ENCODE measurements at places on chromosomes 7 and 10.
A peak's percentile ranks its signal among the peaks of the same experiment; 100 is the strongest.

GRCh38 chr7:71283802-71284201 is 151.9 kb downstream of the GALNT17 start:
- DNase-seq, result no peak

DNA sequence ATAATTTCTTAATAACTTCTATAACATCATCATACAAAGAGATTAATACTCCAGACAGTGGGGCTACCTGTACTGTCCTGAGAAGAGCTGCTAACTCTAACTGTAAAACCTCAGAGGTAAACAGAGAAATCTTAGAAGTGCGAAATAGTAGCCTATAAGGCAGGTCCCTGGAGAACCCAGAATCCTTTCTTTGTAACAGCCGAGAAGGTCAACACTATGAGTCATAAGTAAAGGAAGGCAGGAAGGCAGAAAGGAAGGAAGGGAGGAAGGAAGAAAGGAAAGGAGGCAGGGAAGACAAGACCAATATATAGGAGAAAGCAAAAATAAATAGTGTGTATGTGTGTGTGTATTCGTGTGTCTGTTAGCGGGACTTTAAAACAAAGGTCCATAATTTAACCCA is 540.6 kb downstream of the ZWINT start:
- DNase-seq, result no peak

GRCh38 chr7:30163231-30163894 is 28.6 kb downstream of the MTURN start:
- DNase-seq, result no peak

- no peak for DNase-seq
These were observed 6.0 kb downstream of the WDR37 start for GRCh38 chr10:1061930-1062774.

DNA sequence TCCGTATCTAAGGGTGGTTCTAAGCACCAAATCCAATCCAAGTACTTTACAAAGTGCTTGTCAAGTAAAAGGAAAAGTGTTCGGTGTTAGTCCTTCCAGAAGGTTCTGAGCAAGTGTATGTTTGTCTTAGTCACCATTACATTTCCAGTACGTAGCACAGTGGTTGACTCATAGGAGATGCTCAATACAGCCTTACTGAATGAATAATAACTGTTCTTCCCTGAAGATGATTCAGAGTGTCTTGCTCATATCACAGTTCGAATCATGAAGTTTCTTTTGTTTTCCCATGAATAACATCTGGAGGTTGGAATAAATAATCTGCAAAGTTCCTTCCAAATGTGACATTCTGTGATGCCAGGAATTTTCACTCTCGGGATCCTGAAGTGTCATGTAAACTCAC is 53.4 kb downstream of the WNT2 start:
- DNase-seq, result no peak

DNA sequence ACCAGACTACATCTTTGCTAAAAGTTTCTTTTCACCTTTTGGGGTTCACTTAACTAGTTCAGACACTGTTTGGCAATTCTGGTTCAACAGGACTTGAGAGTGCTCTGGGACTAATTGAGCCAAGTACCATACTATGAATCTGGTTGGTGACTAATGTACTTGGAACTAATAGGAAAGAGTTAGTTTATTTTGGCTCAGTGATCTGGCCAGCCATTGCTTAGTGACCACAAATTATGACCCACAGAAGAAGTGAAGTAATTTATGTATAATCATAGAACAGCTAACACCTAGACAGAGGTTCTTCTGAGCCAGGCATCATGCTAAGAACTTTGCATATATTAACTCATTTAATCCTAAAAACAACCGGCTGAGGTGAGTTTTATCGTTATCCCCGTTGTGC is 126.5 kb upstream of the JCAD start:
- no peak for DNase-seq

- no peak for DNase-seq
These were observed 46.5 kb downstream of the INHBA start for GRCh38 chr7:41656366-41656765.

- no peak for DNase-seq
These were observed 118.1 kb downstream of the CTTNBP2 start for GRCh38 chr7:117755136-117755535.

- no peak for DNase-seq
These were observed 67.8 kb upstream of the PCBD1 start for GRCh38 chr10:70956029-70956759.

DNA sequence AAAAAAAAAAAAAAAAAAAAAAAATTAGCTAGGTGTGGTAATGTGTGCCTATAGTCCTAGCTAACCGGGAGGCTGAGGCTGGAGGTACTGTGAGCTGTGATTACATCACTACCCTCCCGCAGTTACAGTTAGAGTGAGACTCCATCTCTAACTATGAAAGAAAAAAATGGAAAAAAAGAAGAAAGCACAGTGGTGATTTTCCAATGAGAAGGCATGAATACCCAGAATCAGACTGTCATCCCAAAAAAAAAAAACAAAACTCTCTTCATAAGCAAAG is 269.9 kb upstream of the MKLN1 start:
- DNase-seq, result no peak

DNA sequence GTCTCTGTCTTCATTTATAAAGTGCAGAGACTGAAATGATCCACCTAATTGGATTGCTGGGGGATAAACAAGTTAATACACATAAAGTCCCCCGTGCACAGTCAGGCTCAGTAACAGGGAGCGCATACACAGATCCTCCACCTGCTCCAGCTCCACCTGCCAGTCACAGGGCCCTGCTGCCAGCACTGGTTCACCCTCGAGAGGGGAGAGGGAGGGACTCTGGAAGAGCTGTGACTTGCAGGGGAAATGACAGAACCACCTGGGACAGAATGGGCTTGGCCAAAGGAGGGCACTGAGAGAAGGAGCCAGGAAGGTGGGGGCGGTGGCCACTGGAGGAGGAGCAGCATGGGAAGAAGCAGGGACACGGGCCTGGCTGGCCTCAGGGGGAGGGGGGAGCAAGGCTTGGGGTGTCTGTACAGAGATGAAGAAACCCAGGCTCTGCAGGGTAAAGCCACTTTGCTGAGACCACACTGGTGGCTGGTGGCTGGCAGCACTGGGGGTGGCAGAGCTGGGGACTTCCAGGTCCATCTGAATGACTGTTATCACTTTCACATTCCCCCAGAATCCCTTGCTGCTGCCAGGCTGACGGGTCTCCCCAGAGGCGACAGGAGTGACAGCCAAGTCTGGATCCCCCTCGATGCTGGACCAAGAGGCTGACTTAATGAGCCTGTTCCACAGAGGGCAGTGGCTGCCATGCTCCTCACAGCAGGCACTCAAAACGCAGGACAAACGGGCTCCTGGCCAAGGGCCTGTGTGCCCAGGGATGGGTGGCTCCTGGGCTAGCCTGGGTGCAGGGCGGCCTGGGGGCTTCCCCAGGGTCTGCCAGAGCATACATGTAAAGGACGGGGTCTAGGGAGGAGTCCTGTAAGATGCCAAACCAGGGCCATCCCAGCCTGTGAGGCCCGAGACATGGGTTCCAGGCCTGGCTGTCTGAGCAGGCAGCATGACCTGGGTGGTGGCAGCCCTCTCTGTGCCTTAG is 151.1 kb downstream of the SH3PXD2A start:
- no peak for DNase-seq

- no peak for DNase-seq
These were observed 27.9 kb downstream of the FGFR2 start for GRCh38 chr10:121570315-121570714.

GRCh38 chr7:84813376-84813775 is 373.5 kb downstream of the SEMA3D start:
- no peak for DNase-seq

GRCh38 chr7:135075716-135076115 is 72.2 kb upstream of the TMEM140 start:
- DNase-seq, result no peak

- no peak for DNase-seq
These were observed 14.0 kb downstream of the AGFG2 start for GRCh38 chr7:100553032-100553431.

- peak; percentile 67 for DNase-seq
These were observed 2.1 kb downstream of the SLC4A2 start for GRCh38 chr7:151061213-151062110.

DNA sequence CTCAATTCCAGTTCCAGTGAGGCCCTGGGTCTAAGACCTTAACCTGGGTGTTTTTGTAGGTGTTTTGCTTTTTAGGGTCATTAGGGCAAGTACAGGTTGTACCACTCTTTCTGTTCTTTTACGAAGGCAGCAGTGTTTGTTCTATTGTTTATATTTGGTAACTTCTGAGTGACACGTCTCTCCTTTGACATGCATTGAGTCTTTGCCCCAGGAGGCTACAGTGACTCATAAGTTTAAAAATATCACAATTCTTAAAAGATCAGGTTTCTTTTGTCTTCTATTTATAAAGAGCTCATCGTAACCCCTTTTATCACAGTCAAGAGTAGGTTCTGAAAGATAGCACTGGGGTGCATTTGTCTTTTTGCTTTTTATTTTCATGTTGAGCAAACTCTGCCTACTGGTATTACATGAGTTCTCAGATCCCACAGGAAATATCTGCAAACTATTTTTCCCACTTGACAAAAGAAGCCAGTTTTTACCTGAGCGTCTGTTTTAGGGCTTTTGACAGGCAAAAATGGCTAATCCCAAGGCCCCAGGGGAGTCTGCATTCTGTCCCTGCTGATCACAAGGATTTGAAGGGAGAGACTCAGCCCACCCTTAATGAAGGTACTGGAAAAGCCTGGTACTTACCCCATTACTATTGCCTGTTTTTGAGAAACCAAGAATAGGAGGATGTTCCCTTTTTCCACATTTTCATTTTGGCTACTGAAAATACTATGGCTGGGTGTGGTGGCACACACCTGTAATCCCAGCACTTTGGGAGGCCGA is 7.9 kb downstream of the NUDT13 start:
- no peak for DNase-seq

DNA sequence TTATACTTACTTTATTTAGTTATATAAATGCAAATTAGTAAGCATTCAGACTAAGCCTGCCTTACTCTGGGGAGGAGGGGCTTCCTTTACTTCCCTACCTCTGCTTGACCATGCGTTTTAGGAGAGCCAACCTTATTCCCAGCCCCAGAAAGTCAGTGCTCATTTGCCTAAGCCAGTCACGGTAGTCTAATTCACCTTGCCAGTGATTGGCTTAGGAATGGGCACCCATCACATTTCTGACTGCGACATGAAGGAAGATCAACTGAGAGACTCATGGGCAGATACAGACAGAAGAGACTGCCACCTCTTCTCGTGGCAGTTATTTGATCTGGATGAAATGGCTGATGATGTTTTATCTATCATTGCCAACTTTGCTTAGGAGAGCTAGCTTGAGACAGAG is 29.5 kb downstream of the RPA3 start:
- DNase-seq, result no peak

- no peak for DNase-seq
These were observed 55.2 kb downstream of the GCC1 start for GRCh38 chr7:127530148-127530547.

GRCh38 chr7:13179775-13180523 is 492.5 kb downstream of the ARL4A start:
- no peak for DNase-seq

DNA sequence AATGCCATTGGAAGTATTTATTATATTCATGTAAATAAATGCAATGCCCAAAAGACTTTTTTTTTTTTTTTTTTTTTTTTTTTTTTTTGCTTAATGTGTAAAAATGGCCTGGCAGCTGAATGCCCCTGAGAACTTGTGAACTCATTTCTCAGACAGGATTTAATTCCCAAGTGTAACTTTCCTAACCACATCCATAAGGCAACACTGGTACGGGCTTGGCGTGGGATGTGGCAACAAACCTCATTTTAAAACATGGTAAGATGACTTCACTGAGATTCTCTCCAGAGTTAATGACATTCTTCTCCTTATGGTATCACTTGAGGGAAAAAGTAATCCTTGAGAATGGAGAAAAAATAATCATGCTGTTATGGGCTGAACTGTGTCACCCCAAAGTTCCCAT is 150.4 kb downstream of the DGKI start:
- no peak for DNase-seq

GRCh38 chr7:68969571-68969970 is 628.7 kb upstream of the AUTS2 start:
- DNase-seq, result no peak

- no peak for DNase-seq
These were observed 16.7 kb upstream of the HSPB1 start for GRCh38 chr7:76285604-76286374.

DNA sequence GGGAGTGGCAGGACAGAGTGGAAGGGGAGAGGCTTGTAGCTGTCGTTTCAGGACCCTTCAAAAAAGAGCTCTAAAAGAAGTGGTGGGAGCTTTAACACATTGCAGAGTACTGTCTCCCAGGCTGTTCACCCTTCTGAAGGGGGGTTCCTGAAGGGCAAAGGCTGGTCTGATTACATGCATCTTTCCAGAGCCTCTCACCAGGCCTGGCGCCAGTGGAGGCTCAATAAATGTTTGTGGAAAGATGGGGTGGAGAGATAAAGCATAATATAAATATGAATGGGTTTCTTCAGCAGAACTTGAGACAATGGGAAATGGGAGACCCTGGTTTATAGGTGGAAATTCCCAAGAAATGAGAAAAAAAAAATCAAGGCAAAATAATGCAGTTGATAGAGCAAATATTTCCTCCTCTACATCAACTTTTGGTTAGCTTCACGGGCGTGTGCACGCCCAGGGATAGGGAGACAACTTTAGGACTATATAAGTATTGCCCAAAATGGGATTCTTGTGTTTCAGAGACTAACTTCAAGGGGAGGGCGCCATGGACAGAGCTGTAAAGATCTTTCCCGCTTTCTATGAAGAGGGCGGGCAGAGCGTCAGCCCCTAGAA is 613 bp upstream of the BUB3 start:
- DNase-seq, result no peak

- no peak for DNase-seq
These were observed 96.9 kb upstream of the FGFR2 start for GRCh38 chr10:121694966-121695643.

- DNase-seq, result no peak
These were observed 6.4 kb upstream of the PRTFDC1 start for GRCh38 chr10:24958721-24959381.

DNA sequence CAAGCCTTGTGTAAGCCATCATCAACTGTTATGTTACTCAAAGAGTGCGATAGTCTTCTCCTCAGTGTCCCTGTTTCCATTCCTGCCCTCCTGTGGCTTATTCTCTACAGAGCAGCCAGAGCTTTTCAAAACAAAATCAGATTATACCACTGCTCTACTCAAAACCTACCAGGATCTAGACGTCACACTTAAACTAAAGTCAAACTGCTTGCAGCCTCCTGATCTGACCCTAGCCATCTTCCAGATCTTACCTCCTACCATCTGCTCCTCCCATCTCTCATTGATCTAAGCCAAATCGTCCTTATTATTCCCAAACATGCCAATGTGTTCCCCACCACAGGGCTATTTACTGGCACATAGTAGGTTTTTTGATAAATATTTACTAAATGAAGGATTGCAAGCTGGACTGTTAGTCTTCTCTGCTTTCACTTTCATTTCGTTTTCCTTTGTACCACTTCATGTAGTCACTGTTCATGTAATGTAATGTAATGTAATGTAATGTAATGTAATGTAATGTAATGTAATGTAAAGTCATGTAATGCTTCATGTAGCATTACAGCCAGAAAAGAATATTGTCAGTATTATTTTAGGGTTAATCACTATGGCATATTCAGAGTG is 116.1 kb downstream of the GPR37 start:
- DNase-seq, result no peak

- no peak for DNase-seq
These were observed 5.5 kb downstream of the MYH16 start for GRCh38 chr7:99278180-99278579.

GRCh38 chr10:58963723-58964124 is 212.7 kb upstream of the PHYHIPL start:
- DNase-seq, result no peak

All from ovary (tissue), 10 donors.